Brain microvascular endothelial cell (primary cell): ENCODE measurements at places on chromosomes 5 and 9.
A peak's percentile ranks its signal among the peaks of the same experiment; 100 is the strongest.

GRCh38 chr5:132639706-132640130, 18.3 kb upstream of the IL13 start:
- DNase-seq, result no peak

DNA sequence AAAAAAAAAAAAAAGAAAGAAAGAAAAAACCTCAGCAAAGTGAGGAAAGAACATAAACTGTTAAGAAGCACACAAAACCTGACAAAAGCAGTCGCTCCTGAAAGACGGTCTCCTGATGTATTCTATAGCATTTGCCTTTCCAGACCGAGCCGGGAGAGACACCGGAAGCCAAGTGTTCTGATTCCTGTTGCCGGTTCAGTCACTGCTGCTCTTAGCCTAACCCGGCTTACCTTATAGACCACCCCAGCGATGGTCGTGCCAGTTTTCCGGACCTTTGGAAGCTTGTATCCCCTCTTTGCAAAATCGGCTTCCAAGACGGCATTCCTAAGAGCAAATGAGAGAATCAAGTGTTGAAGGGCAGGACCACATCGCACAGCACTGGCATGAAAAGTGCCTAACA, 630 bp downstream of the PSMB7 start:
- DNase-seq, result no peak

- peak; percentile 92 for DNase-seq
These were observed 208.9 kb upstream of the DMRTA1 start for GRCh38 chr9:22237497-22238363.

DNA sequence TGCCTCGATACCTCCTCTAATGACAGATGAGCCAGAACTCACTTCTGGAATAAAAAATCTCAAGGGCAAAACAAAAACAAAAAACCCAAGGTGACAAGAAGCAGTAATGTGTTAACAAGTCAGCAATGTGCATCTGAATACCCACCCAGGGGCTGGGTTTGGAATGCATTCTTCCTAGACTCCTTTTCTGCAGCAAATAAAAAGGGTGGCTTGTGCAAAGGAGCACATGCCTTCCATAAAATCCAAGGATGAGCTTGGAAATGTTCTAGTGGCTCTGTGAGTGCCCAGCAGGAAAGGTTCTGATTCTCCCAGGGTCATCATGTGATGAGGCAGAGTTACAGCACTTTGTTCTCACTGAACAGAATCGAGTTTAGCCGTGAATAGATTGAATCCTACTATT, 599.9 kb downstream of the RAB3C start:
- no peak for DNase-seq

- no peak for DNase-seq
These were observed 5.0 kb downstream of the ACTL7A start for GRCh38 chr9:108867116-108867515.

GRCh38 chr5:110768138-110768860, 29.5 kb downstream of the SLC25A46 start:
- peak; percentile 11 for DNase-seq
